CD4-positive, alpha-beta T cell treated with Interleukin-4 for 4 hours (primary cell): ENCODE measurements at places on chromosomes 2 and 18.
A peak's percentile ranks its signal among the peaks of the same experiment; 100 is the strongest.

GRCh38 chr2:16167870-16168426, 227.6 kb downstream of the MYCN start:
- DNase-seq: no peak

DNA sequence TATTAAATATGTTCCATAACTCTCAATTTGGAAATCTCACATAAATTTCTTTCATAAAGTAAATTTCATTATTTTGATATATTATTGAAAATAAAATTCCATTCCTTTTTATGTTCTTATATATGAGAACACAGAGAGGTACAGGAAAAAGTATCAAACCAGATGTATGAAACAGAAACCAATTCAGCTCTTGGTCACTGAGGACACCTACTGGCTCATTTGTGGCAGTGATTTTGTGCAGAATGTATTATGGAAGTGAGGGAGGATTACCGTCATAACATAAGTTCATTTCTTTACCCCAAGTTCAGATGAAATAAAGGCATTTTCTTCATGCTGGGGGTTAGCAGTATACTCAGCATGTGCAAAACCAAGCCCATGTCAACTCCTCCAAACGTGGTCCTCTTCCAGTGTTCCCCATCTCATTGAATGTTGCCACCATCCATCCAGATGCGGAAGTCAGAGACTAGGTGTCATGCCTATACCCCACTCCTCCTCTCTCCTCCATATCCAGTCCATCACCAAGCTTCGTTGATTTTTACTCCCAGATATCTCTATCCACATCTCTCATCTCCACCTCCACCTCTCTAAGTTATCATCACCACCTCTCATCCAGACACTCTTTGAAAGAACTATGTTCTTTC, 41.7 kb upstream of the MALL start:
- peak; percentile 37 for DNase-seq

DNA sequence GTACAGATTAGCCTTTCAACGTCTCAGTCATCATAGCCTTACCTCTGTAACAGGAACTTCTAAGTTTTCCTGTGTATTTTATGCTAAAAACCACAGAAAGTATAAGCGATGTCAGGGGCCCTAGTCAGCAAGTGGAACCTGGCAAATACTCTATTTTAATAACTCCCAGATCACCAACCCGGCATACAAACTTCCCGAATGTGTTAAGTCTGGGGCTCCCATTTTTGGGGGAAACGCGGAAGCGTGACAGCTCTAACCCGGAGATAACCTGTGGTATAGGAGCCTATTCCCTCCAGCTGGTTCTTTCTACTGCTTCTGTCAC, 574 bp downstream of the NIFK start:
- DNase-seq: no peak

GRCh38 chr18:2987876-2988790, 24.8 kb downstream of the LPIN2 start:
- DNase-seq: no peak

DNA sequence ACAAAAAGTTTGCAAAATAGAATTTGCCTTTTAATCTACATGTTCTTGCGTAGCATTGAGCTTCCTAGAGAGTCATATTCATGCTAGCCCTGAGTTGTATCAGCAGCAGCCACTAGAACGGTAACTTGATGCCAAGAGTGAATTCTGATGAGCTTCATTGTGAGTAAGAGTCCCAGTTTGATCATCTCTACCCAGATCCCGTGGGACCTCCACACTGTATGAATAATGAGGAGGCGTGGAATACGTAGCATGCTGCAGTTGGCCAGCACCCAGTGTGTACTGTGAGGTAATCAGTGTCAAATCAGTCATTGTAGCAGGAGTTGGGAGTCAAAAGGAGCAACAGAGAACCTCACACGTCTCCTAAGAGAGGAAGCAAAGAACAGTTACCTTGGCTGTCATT, 197.9 kb downstream of the NEDD4L start:
- DNase-seq: no peak

DNA sequence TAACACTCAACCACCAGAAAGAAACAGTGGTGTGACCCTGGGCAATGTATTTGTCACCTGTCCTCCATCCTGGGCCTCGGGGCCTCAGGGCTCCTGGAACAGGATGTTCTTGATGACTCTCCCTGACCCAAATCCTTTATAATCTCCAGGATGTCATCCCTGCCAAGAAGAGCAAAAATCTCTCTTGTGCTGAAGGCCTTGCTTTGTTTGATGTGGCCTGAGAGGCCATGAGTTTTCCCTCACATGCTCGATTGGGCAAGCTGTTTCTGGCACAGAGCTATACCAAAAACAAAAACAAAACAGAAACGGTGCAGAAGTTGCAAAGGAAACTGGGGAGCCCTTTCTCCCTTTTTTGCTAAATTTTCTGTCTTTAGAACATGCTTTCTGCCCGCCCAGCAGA, 35.7 kb upstream of the ST3GAL5 start:
- no peak for DNase-seq
